ENCODE measurements at places on chromosomes 3 and 15.

DNA sequence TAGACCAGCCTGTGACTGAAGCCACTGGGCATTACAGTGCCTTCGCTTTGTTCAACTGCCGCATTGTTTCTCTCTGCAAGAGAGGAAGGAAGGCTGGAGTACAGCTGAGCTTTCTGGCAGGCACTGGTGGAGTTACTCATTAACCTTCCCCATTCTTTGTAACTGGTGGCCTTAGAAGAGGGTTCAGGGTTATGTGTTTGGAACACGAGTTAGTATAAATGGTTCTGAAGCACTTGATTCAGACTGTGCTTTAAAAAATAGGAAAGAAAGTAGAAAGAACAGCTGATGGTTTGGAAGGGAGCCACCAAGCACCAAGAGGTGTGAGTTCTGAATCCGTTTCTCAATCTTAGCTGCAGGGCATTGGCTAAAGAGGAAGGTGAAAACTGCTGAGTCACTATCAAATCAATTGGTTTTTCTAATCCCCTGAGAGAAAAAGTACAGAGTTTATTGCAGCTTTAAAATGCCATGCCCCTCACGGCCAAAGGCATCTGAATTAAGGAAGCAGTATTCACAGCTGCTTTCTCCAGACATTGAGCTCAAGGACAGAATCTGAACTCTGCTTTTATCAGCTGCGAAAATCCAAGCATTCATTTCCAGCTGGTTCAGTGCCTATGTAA lies 3.6 kb downstream of the HGD start:
- no peak for DNase-seq

GRCh38 chr3:132332508-132332907 lies 15.3 kb downstream of the ACP3 start:
- no peak for DNase-seq

- no peak for DNase-seq
Measured at GRCh38 chr15:74964794-74965193, 8.2 kb upstream of the RPP25 start.

GRCh38 chr15:85571780-85572179 lies 191.4 kb downstream of the AKAP13 start:
- DNase-seq: no peak

GRCh38 chr15:74770211-74770903 lies 11.5 kb upstream of the CSK start:
- DNase-seq: no peak

DNA sequence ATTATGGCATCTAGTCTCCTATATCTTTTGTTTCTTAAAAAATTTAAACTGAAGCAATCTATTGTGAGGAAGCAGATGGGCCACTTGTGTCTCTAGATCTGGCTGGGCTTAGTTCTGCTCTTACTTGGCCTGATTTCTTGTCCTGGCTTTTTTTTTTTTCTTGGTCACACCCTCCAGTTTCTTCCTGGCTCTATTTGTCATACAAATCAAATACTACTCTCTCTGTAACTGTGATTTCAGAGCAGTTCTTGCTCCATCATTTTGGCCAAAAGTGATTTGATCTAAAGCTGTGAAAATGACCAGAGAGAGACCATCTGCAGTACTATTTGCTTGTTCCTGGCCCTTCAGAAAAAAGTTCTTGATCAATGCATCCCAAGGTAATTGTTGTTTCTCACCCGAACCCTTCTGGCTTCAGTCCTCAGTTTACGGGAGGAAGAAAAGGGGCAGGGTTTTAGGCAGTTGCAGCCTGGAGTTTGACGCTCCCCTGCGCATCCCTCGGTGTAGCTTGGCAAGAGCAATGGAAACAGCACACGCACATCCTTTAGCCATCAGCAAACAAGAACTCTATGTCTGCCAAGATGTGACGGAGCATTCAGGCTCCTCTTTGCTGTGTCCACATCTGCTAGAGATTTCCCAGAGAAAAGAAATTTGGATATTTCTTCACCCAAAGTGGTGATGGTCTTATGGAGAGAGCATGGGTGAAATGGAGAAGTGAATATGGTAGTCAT lies 31.6 kb downstream of the CHST2 start:
- DNase-seq: no peak

- no peak for DNase-seq
Measured at GRCh38 chr15:77548589-77549557, 83.8 kb downstream of the LINGO1 start.

DNA sequence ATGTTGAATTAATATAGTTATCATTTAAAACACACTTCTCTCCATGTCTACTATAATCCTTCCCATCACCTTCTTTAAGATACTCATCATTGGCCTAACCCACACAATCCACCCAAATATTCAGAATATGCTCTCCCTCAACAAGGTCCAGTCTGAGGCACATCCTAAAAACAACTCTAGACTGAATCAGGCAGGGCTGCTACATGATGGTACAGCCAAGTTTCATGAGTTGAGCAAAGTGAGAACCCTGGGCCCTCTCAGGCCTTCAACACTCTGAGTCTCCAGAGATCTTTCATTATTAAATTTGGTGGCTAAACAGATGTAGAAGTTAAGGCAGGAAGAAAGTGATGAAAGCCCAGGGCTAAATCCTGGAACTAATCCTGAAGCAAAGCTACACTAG lies 16.2 kb downstream of the ZNF148 start:
- no peak for DNase-seq

DNA sequence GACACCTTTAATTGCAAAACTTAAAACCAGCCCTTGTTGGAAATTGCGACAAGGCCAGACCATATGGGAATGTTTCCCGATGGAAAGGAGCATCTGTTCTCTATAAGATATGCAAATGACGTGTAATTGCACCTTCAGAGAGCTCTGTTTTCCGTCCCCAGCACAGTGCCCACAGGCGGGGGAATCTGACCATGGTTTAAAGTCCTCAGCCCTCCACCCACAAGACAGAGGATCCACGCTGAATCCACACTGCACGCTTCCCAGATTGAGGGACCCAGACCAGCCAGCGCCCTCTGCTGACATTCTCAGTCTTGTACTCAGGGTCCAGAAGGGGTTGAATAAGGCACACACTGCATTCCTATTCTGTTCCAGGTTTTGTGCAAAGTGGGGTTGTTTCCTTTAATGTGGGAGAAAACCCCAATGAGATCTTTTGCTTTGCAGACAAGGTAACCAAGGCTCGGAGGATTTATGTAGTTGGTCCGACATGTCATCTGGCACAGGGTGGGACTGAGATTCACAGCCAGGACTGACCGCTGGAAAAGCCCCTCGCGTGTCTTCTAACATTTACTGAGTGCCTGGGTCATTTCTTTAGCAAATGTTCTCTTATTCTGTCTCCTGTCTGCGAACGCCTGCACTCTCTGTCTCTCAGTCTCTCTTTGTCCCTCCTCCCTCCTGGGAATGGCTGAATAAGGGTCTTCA lies 36.8 kb upstream of the KLHL25 start:
- no peak for DNase-seq

DNA sequence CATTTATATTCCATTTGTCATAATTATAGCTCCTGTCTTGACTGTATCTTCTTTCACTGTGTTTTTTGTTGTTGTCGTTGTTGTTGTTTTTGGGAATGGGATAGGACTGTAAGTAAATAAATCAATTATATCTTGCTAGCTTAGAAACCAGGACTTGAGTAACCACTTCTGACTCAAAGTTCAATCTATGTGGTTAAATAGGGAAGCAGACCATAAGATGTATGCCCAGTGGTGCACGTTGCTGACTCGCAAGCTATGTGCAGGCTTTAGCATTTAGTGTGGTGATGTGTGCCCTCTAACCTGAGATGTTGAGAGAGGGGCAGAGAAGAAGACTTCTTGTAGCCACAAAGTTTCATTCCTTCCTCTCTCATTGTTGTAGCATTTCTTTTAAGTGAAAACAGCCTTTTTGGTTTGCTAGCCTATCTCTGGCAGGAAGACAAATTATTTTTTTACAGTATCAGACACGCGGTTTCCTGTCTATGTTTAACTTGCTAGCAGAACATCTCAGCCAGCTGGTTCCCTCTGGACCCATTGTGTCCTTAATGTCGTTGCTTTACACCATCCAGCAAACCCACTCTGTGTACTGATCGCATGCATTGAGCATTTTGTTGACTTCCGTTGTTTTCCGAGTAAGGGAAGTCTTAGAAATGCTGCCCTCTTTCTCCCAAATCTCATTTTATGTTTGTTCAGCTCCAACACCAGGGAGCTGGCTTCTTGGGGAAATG lies 52.1 kb downstream of the TGFBR2 start:
- DNase-seq: no peak

DNA sequence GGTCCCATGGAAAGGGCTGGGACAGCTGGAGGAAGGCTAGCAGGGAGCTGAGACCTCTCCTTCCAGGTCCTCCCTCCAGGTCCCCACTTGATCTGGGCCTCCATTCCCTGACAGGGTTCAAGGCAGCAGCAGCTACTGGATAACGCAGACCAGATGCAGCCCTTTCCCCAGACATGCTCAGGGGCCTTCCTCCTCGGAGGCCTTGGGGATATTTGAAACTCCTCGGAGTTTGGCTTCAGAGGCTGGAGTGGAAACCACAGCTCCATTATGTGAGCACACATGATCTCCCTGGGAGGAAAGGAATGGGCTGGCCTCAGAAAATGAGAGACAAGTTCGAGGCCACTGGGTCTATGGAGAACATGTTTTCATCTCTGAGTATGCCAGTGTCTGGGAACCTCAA lies 119.3 kb downstream of the SMAD6 start:
- DNase-seq: no peak

DNA sequence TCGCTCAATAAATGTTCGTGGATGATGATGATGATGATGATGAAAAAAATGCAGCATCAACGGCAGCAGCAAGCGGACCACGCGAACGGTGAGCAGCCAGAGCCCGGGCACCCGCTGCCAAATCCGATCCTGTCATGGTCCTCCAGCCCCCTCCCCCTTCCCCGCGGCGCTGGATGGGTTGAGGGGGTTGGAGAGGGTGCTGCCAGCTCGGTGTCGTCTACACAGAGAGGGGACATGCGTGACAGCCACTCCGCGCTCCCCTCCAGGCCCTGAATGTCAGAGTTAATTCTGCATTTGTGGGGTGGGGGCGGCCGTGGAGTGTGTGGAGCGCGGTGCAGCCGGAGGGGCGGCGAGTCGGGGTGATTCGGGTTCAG lies 722 bp downstream of the CACNA1D start:
- no peak for DNase-seq

GRCh38 chr3:72174890-72175289 lies 389.9 kb upstream of the PROK2 start:
- DNase-seq: no peak

DNA sequence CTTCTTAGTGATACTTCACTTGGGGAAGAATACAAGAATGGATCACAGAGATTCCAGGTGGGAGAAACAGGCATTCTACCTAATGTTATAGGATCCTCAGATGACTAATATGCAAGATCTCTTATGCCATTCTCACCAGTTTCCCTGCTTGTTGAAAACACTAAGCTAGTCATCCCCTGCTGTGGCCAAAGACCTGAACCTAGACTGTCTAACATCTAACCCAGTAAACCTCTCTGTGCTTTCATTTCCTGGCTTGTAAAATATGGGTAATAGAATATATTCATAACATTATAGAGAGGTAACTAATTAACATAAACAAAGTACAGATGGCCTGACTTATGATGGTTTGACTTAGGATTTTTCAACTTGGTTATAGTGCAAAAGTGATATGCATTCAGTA lies 776.3 kb downstream of the TUSC7 start:
- DNase-seq: no peak

GRCh38 chr15:85785887-85786780 lies 8.6 kb downstream of the KLHL25 start:
- no peak for DNase-seq

DNA sequence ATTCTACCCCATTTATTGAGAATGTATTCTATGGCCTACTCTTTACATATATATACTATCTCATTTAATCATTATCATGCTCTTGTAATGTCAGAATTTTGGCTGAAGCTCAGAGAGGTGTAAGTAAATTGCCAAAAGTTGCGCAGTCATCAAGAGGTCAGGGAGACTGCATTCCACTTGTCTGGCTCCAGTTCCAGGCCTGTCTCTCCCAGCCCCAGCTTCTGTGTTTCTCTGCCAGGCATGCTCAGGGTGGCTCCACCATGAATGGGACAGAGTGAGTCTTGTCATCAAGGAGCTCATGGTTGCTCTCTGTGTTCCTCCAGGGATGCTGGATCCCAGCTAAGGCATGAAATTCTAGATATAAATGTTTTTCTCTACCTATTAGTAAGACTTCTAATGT lies 635.1 kb upstream of the MDFIC2 start:
- no peak for DNase-seq

DNA sequence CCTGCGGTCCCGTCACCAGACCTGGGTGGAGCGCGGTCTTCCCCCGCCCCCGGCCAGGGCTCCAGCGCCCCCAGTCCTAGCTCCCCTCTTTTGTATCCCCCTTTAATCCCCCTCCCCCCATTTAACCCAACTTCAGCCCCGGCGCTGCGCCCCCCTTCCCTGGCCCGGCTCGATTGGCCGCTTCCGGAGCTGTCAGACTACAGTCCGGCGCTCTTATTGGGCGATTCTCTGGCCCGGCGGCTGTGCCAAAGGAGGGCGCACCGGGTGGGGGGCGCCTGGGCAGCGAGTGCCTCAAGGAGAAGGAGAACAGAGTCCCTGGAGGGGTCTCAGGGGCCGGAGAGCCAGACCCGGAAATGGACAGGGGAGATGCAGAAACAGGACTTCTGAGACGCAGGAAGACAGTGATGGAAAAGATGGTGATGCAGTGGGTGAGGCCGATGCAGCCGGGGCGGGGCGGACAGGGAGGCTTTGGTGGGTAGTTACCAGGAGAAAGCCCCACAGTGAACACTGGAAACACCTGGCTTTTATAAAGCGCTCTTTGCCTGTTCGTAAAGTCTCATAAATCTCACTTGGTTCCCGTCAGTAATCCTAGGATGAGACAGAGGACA lies 1.2 kb upstream of the ADCY5 start:
- no peak for DNase-seq

DNA sequence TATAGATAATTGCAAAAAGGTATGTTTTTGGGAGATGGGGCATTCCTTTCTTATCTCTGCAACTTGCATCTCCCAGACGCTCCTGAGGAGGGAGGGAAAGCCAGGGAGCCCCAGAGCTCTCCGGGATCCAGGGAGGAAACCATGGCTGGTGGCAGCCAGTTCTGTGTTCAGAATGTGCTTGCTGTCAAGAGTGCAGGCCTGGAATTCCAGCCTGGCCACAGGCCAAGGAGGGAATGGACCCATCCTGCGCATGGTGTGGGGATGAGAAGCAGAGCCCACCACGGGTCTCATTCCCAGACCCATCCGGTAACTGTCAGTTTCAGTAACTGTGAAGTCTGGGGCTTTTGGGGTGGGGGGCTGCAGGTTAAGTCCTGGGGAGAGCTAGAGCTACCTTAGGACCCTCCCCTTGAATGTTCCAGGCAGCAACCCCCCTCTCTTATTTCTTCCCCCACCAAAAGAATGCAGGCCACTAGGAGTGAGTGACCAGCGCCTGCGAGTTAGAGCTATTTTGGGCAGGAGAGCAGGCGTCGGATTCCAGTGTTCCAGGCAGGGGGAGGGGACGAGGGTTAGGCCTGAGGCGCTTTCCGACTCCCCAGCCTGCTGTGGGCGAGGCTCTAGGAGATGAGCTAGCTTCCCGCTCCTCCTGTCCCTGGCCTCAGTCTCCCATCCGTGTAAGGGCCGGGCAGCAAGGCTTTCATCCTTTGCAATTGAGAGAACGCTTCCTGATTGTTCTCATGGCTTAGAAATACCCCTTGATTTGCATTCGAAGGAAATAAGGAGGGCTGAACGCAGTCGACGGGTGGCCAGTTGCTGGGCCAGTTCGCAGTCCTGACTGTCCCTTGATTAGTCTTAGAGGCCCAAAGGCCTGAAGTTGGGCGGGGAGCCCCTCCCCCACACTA lies 781 bp upstream of the DAG1 start:
- DNase-seq: no peak

GRCh38 chr3:117263745-117264144 lies 554.2 kb downstream of the TUSC7 start:
- DNase-seq: no peak
